ENCODE measurements at places on chromosomes 5 and 9.

DNA sequence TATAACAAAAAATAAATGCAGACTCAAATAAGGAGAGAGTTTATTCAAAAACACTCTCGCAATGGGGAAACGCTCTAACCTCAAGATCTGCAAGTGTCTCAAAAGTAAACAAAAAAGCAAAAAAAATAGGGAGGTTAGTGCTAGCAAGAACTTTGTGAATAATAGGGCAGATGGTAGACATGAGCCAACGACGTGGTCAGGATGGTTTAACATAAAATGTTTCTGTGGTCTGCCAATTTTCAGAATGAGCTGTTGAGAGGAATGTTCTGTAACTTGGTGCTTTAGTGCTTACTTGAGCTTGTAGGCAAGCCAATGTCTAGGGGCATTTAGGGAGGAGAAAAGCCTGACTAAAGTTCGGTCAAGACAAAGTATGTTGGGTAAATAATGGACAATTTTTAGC lies 1813.9 kb upstream of the CDH6 start:
- DNase-seq: peak; percentile 22

DNA sequence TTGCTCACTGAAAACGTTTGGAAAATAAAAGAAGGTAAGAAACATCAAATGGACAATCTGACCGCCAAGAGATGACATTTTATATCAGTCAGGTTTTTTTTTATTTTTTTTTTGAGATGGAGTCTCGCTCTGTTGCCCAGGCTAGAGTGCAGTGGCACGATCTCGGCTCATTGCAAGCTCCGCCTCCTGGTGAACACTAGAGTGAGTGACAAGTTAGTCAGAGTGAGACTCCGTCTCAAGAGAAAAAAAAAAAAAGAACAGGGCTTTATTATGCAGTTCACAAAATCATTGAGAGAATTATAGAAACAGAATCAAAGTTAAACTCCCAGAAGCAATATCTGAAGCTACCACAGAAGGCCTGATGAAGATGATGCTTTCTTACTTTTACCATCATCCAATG lies 70.1 kb downstream of the DTWD2 start:
- no peak for DNase-seq

DNA sequence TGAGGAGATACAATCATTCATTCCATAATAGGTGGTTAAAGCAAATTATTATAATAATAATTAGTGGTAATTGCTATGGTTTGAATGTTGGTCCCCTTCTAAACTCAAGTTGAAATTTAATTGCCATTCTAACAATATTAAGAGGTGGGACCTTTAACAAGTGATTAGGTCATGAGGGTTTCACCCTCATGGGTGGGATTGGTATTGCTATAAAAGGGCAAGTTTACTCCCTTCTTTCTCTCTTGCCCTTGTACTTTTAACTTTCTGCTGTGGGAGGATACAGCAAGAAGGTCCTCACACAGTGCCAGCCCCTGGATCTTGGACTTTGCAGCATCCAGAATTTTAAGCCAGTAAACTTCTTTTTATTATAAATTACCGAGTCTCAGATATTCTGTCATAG lies 101.9 kb upstream of the PARP8 start:
- DNase-seq: no peak

DNA sequence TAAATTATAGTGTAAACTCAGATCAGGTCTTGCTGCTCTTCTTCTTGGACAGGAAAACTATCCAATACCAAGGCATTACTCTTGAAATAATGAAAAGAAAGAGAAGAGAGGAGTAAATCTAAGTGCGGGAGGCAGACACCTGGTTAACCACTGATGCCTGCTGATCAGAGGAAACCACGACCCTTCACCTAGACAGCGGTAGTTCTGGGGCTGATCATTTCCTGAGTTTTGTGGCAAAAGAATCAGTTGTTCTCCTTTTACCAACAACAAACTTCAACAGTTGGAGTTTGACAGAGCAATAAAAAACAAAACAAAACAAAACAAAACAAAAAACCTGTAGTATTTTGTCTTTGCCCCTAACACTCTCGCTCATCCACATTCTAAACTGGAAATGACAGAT lies 3.0 kb downstream of the RLN1 start:
- peak; percentile 52 for DNase-seq

GRCh38 chr5:73160239-73160671 lies 12.7 kb upstream of the TMEM174 start:
- DNase-seq: peak; percentile 92

DNA sequence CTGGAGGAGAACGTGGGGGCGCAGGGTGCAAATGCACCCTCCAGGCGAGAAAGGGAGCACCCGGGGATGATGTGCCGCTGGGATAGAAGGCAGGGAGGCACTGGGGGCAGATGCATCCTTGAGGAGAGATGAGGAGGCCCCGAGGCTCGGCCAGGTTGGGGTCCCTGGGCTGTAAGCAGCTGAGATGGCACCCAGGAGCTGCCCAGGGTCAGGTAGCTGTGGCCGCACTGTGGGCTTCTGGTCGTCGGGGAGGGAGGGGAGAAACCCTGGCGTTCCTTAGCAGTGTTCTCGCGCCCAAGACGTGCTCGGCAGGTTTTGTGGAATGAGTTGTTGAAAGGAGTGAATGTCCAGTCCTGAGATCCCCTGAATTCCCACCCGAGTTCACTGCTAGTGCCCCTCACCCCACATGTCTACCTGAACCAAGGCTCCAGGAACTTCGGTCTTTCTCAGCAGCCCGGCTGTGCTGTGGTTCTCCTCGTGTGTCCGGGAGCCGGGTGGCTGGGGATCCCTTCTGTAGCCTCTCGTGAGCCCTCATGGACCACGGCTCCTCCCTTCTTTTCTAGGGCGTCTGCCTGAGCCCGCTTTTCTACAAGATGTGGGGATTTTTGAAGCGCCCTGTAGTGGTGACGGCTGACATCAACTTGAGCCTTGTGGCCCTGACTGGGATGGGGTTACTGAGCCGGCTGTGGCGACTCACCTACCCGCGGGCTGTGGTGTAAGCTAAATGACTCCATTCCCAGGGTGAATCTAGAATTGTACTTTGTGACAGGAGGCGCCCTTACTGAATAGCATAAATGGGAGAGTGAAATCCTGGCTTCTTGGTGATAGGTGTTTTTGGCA lies 1.1 kb downstream of the POMT1 start:
- DNase-seq: peak; percentile 70

GRCh38 chr5:176629853-176630680 lies at the start of the genes EIF4E1B and SNCB:
EIF4E1B (plus strand) TSS chr5:176630675; CDS start chr5:176642788, 12,113 bp downstream.
SNCB (minus strand) TSS chr5:176630534; CDS start chr5:176629654, 880 bp downstream.
- no peak for DNase-seq

GRCh38 chr5:108111736-108112135 lies 270.2 kb downstream of the FBXL17 start:
- DNase-seq: no peak

DNA sequence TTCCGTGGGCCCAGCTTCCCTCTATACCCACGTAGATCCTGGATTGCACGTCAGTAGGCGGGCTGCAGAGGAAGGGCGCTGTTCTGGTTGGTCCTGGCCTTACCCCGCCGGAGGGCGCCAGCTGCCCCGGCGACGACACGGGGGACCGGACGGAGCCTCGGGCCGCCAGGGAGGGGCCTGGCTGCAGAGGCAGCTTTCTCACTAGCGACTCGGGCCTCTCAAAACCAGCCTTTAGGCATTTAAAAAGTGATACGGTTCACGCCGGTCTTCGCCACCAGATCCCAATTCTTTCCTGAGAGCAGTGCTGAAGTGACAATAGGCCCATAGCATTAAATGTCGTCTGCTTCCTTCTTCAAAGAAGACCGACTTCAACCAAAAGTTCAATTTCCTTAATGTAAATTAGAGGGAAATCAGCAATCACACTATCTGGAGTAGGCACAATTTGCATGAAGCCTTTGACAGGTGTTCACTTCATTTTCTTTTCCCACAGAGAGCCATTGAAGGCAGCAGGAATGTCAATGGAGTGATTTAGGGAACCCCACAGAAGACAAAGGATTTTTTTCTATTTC lies 17.6 kb upstream of the UBE2D2 start:
- no peak for DNase-seq

- DNase-seq: peak; percentile 47
These were observed 24.1 kb upstream of the PCSK5 start for GRCh38 chr9:75866273-75866871.

DNA sequence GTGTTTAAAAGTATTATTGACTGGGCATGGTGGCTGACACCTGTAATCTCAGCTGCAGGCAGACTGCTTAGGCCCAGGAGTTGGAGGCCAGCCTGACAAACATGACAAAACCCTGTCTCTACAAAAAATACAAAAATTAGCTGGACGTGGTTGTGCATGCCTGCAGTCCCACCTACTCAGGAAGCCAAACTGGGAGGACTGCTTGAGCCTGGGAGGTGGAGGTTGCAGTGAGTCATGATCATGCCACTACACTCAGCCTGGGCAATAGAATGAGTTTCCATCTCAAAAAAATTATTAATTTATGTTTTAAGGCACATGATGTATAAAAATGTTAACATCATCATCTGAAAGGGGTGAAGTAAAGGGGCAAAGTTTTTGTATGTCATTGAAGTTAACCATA lies 49.7 kb upstream of the FNIP1 start:
- no peak for DNase-seq

- no peak for DNase-seq
These were observed 469.5 kb upstream of the PIK3R1 start for GRCh38 chr5:67746103-67746502.

- DNase-seq: no peak
These were observed 102.7 kb downstream of the ADAMTS12 start for GRCh38 chr5:33788922-33789566.

GRCh38 chr9:132588501-132589147 lies 6.2 kb downstream of the BARHL1 start:
- DNase-seq: no peak

GRCh38 chr5:74945561-74946165 lies 79.5 kb upstream of the FAM169A start:
- DNase-seq: no peak

DNA sequence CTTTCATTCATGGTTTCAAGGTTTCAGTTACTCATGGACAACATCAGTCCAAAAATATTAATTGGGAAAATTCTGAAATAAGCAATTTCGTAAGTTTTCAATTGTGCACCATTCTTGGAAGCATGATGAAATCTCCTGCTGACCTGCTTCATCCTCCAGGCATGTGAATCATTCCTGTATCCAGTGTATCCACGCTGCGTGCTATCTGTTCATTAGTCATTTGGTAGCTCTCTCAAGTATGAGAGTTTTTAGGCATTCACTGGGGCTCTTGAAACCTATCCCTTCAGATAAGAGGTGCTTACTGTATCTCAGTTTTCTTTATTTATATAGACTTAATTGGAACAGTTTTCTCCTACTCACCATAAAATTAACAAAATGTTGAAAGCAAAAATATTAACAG lies 293.0 kb downstream of the CDH12 start:
- DNase-seq: no peak

- DNase-seq: no peak
These were observed 24.3 kb upstream of the SLIT3 start for GRCh38 chr5:169325273-169325672.

- DNase-seq: no peak
These were observed 443.4 kb upstream of the ST8SIA4 start for GRCh38 chr5:101346447-101346846.

DNA sequence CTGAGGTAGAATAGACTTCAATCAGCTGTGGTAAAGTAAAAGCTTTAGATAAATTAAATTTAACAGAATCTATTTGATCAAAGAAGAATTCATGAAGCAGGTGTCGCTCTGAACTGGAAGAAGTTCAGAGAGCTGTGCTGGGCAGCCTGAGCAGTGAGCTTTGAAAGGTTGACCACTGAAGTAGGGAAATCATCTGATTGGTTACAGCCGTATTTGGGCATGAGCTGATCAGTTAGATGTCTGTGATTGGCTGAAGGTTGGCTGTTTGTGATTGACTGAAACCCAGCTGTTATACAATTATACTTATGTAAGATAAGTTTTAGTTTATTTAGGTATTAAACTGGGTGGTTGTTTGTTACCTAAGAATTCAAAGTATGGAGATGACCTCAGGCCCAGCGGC lies 1174.6 kb downstream of the CDH9 start:
- DNase-seq: no peak

Data from Jurkat, Clone E6-1 (cell line).